ENCODE measurements at places on chromosomes 13 and 19.

DNA sequence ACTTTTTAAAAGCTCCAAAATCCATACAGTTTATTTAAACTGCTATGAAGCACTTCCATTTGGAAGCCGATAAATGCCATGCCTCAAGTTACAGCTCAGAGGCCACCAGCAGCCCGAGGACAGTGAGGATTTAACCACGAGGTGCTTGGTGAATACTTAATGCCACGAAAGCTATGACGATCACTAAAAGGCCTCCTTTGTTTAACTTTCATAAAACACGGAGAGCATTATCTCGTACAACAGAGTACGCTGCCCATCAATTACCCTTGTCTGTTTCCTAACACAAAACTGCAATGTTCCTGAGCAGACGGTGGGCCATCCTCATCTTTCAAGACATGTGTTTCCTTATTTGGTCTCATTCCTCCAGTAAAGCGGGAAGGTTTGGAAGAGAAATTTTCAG, 58.4 kb downstream of the PEPD start:
- H3K4me1 ChIP-seq: no peaks in the 10 kb centered on the region
- DNase-seq: no peak
- no peak overlapping the region for H3K27ac ChIP-seq
- no peaks in the 10 kb centered on the region for H3K27me3 ChIP-seq

DNA sequence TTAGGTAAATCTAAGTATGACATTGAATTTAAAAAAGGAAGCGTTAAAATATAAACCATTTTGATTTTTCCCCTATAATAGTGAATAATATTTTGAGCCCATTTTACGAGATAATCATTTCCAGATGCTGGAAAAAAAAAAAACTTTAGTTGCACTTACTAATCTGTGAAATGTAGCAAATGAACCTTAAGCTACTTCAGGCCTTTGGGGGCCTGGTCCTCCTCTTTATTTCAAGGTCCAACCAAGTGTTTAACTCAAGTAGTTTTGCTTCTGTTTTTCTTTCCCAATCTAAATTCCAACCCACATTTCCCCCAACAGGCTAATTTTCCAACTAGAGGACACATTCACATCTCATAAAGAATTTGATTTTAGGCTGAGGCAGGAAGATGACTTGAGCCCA, 101.2 kb downstream of the TNFRSF19 start:
- no peak overlapping the region for H3K27ac ChIP-seq
- no peaks in the 10 kb centered on the region for H3K36me3 ChIP-seq
- H3K27me3 ChIP-seq: peaks cover 15% of the 10 kb centered on the region
- no peak overlapping the region for H3K4me3 ChIP-seq
- no peak for DNase-seq

GRCh38 chr19:33689138-33689746, 67.5 kb downstream of the CHST8 start:
- no peak for DNase-seq
- no peak overlapping the region for H3K27ac ChIP-seq
- H3K4me3 ChIP-seq: no peak overlapping the region
- H3K27me3 ChIP-seq: peaks cover 8% of the 10 kb centered on the region
- no peaks in the 10 kb centered on the region for H3K4me1 ChIP-seq

DNA sequence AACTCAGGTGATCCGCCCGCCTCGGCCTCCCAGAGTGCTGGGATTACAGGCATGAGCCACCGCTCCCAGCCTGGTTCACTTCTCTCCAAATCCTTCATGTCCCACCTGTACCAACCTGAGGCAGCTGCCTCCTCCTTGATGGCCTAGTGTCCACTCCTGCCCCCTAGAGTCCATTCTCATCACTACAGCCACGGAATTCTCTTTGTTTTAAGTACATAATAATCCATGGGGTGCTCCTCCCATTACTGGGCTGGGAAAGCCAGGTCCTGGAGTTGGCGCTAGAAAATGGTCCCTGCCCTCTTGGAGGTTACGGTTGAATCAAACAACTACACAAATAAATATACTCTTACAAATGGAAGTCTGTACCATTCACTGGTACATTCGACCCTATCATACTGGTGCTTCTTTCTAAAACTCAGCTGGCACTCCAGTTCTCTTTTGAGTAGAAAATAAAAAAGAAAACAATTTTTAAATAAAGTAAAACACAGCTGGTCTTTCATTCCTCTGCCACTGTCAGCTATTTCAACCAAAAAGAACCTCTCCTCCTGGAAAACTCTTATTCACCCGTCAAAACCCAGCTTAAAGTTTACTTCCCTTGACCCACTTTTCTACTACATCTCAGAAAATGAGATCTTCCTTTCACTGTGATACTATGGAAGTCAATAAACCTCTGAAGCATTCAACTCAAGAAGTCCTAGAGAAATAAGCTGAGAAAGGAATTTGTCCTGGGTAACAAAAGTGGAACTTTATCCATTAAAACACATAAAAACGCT, 22.4 kb upstream of the ARHGEF18 start:
- H3K27me3 ChIP-seq: peaks cover 2% of the 10 kb centered on the region
- peak; percentile 56 for DNase-seq
- H3K4me1 ChIP-seq: no peaks in the 10 kb centered on the region
- no peak overlapping the region for H3K27ac ChIP-seq
- no peak overlapping the region for H3K4me3 ChIP-seq

GRCh38 chr19:48329167-48329891, 4.0 kb downstream of the EMP3 start:
- H3K4me3 ChIP-seq: peak overlapping the region; percentile 85
- H3K27me3 ChIP-seq: no peaks in the 10 kb centered on the region

- H3K4me1 ChIP-seq: peaks cover 17% of the 10 kb centered on the region
- no peak overlapping the region for H3K27ac ChIP-seq
- H3K27me3 ChIP-seq: peaks cover 25% of the 10 kb centered on the region
These were observed 1.6 kb upstream of the TNNI3 start for GRCh38 chr19:55158848-55159749.

DNA sequence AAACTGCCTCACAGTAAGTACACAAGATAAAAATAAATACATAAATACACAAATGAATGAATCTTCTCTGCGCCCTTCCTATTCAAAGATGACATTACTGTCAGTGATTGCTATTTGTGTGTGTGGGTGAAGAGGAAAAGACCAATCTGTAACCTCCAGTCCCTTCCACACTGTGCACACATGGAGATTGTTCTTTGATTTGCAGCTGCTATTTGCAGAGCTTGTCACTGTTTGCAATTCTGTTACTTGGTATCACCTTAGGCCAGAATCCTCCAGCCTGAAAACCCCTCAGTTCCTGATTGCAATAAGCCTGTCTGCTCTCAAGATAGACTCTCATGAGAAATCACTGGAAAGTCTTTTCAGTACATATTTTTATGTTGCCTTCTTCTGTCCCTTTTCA, 1314.9 kb downstream of the PCDH9 start:
- no peaks in the 10 kb centered on the region for H3K4me1 ChIP-seq
- no peak for DNase-seq
- no peaks in the 10 kb centered on the region for H3K27me3 ChIP-seq

DNA sequence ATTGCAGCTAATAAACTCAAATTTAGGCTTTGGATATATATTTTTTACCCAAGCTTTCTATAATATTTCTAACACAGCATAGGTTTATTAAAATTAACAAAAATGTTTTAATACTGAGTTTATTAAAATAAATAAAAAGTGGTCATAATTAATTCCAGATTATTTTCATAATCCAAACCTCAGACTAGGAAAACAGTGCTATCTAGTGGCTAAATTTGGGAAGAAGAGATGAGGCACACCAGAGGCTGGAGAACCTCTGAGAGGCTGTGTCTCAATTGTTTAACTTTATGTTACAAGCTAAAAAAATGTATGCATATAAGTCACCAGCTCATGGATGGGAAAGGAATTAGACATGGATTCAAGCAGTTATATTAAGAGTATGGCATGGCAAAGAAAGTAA, 392.5 kb downstream of the DIAPH3 start:
- H3K27me3 ChIP-seq: no peaks in the 10 kb centered on the region
- DNase-seq: no peak
- H3K27ac ChIP-seq: no peak overlapping the region
- no peak overlapping the region for H3K4me3 ChIP-seq

GRCh38 chr13:41596190-41596589, 138.8 kb downstream of the RGCC start:
- peaks cover 10% of the 10 kb centered on the region for H3K36me3 ChIP-seq
- no peak for DNase-seq
- no peaks in the 10 kb centered on the region for H3K27me3 ChIP-seq
- peaks cover 12% of the 10 kb centered on the region for H3K4me1 ChIP-seq
- H3K27ac ChIP-seq: no peak overlapping the region

DNA sequence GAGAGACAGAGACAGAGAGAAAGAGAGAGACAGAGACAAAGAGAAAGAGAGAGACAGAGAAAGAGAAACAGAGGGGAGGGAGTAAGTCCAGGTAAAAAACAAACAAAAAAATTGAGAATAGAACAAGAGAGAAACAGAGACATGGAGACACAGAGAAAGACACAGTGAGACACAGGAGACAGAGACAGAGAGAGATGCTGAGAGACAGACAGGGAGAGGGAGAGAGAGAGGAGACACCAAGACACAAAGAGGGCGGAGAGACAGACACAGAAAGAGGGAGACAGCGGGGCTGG, 5.8 kb upstream of the PROZ start:
- H3K4me1 ChIP-seq: peaks cover 23% of the 10 kb centered on the region
- peak overlapping the region; percentile 60 for H3K4me3 ChIP-seq
- H3K36me3 ChIP-seq: peaks cover 4% of the 10 kb centered on the region
- peak overlapping the region; percentile 63 for H3K27ac ChIP-seq
- H3K27me3 ChIP-seq: peaks cover 19% of the 10 kb centered on the region
- DNase-seq: no peak

GRCh38 chr13:79338343-79338742, 67.7 kb downstream of the RBM26 start:
- no peaks in the 10 kb centered on the region for H3K4me1 ChIP-seq
- DNase-seq: no peak
- peaks cover 59% of the 10 kb centered on the region for H3K36me3 ChIP-seq
- no peak overlapping the region for H3K4me3 ChIP-seq

DNA sequence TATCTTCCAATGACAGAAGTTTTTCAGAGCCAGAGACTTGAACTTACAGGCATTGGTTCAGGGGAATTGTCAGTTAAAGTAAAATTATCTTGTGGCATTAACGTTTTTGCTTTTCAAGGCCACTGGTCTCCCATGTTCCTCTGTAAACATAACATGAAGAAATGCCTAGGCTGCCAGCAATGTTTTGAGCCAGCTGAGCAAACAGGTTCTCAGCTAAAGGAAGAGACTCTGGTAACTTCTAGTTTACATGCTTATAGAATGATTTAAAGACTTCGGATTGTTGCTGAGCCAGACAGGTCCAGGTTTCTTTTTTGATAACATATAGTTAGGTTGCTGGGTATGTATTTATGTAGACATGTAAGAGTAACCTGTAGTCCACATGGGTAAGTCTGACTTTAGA, 35.7 kb downstream of the ZNF493 start:
- H3K4me3 ChIP-seq: no peak overlapping the region
- H3K27me3 ChIP-seq: no peaks in the 10 kb centered on the region
- H3K4me1 ChIP-seq: no peaks in the 10 kb centered on the region
- no peak overlapping the region for H3K27ac ChIP-seq
- H3K36me3 ChIP-seq: no peaks in the 10 kb centered on the region
- DNase-seq: no peak

DNA sequence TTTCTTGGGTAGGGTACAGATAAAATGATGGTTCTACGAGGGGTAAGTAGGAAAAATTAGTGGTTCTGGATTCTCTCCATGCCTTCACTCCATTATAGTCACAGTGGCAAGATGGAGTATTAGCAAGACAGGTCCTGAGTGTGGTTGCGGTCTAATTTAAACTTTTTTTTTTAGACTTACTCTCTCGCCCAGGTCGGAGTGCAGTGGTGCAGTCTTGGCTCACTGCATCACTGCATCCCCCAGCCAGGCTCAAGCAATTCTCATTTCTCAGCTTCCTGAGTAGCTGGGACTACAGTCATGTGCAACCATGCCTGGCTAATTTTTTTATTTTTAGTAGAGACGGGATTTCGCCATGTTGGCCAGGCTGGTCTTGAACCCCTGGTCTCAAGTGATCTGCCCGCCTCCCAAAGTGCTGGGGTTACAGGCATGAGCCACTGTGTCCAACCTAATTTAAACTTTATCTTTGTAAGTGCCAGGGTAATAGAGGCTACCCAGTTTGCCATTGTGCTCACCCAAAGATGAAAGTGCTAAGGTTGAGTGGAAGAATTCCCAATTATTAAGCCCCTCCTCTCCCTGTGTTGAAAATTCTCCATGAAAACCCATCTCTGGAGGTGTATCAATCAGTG, 135.6 kb downstream of the TM9SF2 start:
- no peak for DNase-seq
- H3K27me3 ChIP-seq: no peaks in the 10 kb centered on the region
- H3K4me3 ChIP-seq: no peak overlapping the region
- H3K36me3 ChIP-seq: no peaks in the 10 kb centered on the region

DNA sequence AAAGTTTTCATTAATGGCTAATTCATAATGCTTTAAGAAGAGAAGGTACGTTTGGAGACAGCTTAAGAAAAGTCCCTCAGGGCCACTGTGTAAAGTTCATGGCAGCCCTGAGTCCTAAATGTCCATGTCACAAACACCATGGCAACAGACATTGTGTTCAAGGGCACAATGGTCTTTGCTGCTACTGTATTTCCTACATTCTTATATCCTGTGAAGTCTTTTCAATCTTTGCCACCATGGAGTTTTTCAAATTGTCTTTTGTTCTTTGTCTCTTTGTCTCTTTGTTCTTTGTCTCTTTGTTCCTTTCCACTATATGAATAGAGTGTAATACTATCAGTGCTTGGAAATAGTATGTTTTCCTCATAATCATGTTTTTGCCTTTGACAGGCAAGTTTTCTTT, 178.8 kb downstream of the VWA8 start:
- no peaks in the 10 kb centered on the region for H3K27me3 ChIP-seq
- H3K36me3 ChIP-seq: no peaks in the 10 kb centered on the region
- no peak for DNase-seq
- H3K4me3 ChIP-seq: no peak overlapping the region
- no peak overlapping the region for H3K27ac ChIP-seq

DNA sequence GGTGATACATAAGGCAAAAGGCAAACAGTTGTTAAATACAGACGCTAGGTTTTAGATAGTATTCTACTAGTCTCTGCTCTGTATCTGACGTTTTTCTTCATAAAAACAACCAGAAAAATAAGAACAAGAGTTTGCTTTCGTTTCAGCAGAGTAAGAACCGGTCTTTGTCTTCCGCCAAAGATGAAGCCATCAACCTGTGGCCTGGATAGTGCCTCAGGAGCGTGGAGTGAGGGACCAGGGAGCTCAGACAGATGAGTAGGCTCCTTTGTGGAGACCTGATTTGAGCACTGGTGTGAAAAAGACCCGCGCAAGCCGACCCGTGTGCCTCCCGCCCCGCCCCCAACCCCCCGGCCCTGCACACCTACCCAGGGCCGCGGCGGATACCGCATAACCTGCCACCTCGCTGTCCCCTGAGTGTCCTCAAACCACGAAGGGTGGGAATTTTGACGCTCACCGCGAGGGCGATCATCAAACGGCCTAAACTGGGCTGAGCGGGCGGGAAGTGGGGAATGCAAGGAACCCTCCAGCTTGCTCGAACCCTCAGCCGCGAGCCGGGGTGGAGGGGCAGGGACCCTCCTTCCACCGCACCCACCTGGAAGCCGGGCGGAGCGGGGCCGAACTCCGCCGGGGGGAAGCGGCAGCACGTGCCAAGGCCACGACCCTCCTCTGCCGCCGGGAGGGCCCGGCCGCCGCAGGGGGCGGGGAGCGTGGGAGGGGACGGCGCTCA, 866 bp upstream of the LMO7 start:
- peaks cover 12% of the 10 kb centered on the region for H3K4me1 ChIP-seq
- peaks cover 16% of the 10 kb centered on the region for H3K27me3 ChIP-seq
- H3K4me3 ChIP-seq: peak overlapping the region; percentile 34
- H3K27ac ChIP-seq: no peak overlapping the region
- DNase-seq: no peak

- peaks cover 7% of the 10 kb centered on the region for H3K27me3 ChIP-seq
- peaks cover 51% of the 10 kb centered on the region for H3K4me1 ChIP-seq
- peaks cover 55% of the 10 kb centered on the region for H3K36me3 ChIP-seq
- peak within 1 kb of the TSS; percentile 97 for H3K4me3 ChIP-seq
- peak within 1 kb of the TSS; percentile 96 for H3K27ac ChIP-seq
These were observed at the start of gene FXYD5 for GRCh38 chr19:35154525-35155406. FXYD5 (plus strand) TSS chr19:35154735; CDS start chr19:35155551, 816 bp downstream.

Measured in activated CD8-positive, alpha-beta T cell treated with anti-CD3 and anti-CD28 coated beads, Interleukin-2, amount 10 ng/mL, durations not matched to agents 7 days and 5 days (primary cell).